ENCODE measurements at places on chromosomes 1 and 21.

DNA sequence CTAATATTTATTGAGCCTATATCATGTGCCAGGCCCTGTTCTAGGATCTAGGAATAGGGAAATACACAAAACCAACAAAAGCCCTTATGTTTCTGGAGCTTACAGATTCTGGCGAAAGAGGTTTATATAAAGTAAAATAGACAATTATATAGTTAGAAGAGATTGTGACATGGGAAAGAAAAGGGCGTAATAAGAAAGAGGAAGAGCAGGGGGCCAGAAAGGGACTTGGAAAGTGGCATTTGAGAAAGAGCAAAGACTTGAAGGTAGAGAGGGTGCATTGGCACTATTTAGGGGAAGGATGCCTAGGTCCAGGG is 322.5 kb upstream of the FAM78B start:
- DNase-seq, result no peak

DNA sequence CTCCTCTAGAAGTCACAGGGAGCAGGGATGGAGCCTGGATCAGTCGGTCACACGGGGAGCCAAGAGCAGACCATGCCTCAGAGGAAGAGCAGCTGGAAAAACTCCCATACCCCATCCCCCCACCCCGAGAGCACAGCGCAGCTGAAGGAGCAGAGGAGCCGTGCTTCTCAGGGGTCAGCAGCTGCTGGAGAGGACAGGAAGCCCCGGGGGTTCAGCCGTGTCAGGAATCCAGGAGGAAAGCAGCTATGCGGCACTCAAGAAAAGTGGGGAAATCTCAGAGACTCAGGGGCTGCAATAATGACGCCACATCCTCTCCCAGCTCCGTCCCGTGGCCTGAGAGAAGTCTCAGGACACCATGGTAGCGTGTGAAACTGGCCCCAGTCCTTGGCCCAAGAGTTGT is 102.3 kb downstream of the NPHP4 start:
- DNase-seq, result no peak

- peak; percentile 69 for DNase-seq
Observed at GRCh38 chr1:160830321-160831153, 32.1 kb downstream of the CD244 start.

- no peak for DNase-seq
Observed at GRCh38 chr1:165857046-165857801, 29.8 kb downstream of the UCK2 start.

GRCh38 chr1:23449958-23450357 is 25.4 kb upstream of the TCEA3 start:
- DNase-seq, result no peak

DNA sequence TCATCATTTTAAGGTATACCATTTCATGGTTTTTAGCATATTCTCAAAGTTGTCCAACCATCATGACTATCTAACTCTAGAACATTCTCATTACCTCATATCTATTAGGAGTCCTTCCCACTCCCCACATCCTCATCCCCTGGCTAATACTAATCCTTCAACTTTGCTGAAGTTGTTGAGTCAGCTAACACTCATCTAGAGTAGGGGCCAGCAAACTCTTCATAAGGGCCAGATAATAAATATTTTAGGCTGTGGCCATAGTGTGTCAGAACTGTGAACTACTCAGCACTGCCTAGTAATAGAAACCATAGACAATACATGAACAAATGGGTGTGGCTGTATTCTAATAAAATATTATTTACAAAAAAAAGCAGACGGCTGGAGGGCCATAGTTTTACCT is 43.0 kb downstream of the TOR3A start:
- DNase-seq, result no peak
